ENCODE measurements at places on chromosomes 3 and 15.

- DNase-seq: no peak
These were observed 11.6 kb upstream of the XCR1 start for GRCh38 chr3:46038916-46039315.

- no peak for DNase-seq
These were observed 618.1 kb downstream of the RBMS3 start for GRCh38 chr3:29899021-29899420.

DNA sequence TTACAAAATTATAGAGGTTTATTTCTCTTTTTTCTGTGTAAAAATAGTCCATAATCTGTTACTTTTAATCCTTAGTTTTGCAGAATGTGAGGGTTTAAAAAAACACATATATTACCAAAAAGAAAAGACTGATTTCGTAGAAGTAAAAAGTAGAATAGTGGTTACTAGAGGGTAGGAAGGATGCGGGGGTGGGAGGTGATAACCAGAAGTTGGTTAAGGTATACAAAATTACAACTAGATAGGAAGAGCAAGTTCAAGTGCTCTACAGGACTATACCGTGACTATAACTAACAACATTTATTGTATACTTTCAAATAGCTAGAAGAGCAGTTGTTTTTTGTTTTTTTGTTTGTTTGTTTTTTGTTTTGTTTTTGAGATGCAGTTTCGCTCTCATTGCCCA lies 16.1 kb downstream of the CASR start:
- DNase-seq: no peak

GRCh38 chr15:50655555-50655954 lies 31.0 kb downstream of the TRPM7 start:
- DNase-seq: no peak

GRCh38 chr3:159609625-159610024 lies 379.0 kb upstream of the IL12A start:
- no peak for DNase-seq

DNA sequence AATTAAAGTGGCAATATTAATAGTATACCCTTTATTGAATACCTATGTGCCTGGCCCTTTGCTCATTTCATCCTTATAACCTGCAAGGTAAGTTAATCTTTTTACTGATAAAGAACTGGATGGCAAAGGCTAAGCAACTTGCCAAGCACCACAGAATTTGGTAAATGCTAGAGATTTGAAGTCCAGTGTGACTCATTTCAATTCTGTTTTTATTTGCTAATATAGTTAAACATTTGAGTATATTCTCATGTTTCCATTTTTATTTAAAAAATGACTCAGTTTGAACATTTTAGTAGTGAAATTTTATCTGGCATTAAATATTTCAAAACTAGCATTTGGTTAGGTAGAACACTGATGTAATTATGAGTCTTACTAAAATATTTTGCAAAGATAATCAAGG lies 11.3 kb downstream of the PFN2 start:
- no peak for DNase-seq

GRCh38 chr3:125051715-125052581 lies 3.8 kb downstream of the HEG1 start:
- DNase-seq: peak; percentile 66

DNA sequence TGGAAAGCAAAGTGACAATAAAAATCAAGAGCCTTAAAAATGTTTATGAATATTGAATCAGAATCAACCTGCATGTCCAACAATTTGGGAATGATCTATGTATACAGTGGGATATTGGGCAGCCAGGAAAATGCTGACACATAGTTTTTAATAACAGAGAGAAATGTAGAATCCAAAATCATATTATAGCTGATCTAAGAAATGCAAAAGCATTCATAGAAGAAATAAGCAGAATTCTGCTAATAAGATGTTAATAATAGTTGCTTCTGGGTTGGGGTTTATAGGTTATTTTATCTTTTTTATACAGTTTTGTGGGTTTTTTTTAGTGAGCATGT lies 15.1 kb downstream of the KIF9 start:
- DNase-seq: no peak

DNA sequence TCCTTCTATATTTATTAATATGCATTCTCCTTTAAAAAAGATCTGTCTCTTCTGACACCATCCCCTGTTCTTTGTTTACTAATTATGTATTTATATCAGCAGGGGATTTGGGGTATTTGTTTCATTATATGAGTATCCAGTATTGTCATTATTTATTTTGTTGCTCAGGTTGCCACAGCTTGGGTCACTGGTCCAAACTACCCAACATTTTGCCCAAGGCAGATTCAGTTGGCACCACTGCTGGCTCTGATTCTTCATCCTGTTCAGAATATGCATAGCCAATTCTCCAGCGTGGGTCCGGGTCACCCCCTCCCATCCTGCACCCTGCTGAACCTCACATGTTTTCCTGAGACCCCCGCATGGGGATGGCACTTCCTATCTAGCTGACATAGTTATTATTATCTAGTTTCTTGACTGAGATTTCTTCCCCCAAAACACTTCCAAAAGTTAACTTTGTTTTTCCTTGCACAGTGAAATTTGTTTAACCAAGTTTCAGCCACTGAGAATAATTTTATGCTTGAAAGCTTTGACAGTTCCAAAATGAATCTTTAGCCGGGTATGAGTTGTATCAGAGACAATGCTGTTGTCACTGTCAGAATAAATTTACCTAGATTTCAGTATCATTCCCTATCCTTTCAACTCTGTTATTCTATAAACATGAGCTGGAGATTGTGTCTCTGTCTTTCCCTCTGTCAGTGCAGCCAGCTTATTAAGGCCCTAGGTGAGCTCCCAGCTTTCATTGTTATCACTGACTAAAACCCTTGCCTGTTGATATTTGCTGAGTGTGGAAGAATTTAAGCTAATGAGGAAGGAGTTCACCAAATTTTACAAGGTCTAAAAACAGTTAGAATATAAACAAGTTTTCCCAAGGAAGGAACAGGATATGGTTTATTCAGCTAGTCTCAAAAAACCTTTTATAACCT lies 70.3 kb downstream of the TGFBR2 start:
- no peak for DNase-seq

- peak; percentile 54 for DNase-seq
These were observed 3.2 kb upstream of the SIAH2 start for GRCh38 chr3:150765949-150766720.

GRCh38 chr15:85618228-85618505 lies 176.6 kb downstream of the KLHL25 start:
- DNase-seq: peak; percentile 31

DNA sequence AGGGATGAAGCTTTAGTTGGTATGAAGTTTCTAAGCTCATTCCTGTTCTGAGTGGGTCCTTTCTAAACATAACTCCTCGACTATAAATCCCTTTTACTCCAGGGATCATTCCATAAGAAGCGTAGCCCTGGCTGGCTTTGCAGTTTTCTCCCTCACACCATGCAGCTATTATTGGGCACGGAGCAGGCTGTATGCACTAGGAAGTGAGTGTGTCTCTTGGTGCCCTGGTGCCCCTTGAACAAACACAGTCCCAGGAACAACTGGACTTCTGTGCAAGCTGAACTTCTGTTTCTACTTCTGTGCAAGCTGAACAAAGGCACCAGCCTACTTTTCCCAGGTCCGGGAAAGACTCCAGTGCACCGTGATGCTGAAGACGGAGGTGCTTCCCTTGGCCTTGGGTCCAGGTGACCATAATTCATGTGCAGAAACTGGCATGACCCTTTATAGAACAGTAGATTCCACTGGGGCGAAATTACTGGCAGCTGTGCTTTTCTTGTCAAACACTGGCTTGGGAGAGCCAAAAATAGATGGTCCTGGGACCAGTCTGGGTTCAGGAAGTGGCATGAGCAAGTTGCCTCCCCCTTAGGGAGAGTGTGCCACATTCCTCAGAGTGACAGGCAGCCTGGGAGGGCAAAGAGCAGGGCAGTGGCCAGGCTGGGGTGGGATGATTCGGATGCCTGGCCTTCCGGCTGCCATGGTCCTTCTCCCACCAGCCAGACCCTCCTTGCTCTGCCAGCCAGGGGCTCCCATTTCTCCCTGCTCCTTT lies 127.2 kb downstream of the SLCO3A1 start:
- DNase-seq: no peak

- peak; percentile 16 for DNase-seq
These were observed 84.6 kb upstream of the CDV3 start for GRCh38 chr3:133488785-133489367.

Data from neural progenitor cell (in vitro differentiated cells).